SW480 (cell line): ENCODE measurements at places on chromosomes 6 and 20.

- no peak for DNase-seq
Measured at GRCh38 chr6:18047406-18047805, 60.0 kb upstream of the KIF13A start.

- peak; percentile 53 for DNase-seq
Measured at GRCh38 chr20:9359561-9360308, 154.7 kb upstream of the LAMP5 start.

- DNase-seq = no peak
Measured at GRCh38 chr6:168190646-168191443, 111.8 kb upstream of the FRMD1 start.

GRCh38 chr20:22383156-22383555 lies 201.2 kb downstream of the FOXA2 start:
- DNase-seq = no peak

DNA sequence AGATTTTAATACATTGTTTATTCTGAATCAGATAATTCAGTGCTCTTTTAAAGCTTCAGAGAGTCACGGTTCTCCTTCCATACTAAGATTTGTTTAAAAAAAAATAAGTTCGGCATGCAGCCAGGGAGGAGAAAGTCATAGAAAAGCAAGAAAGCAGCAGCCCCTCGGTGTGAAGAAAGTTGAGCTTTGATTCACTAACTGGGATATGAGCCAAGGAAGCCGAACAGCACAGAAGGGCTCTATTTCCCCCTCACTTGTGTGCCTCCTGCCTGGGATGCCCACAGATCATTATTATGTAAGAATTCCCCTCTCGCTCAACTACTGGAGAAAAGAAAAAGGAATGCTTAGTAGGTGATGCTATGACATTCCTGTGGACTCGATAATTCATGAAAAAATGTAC lies 69.3 kb upstream of the SYNJ2 start:
- no peak for DNase-seq

DNA sequence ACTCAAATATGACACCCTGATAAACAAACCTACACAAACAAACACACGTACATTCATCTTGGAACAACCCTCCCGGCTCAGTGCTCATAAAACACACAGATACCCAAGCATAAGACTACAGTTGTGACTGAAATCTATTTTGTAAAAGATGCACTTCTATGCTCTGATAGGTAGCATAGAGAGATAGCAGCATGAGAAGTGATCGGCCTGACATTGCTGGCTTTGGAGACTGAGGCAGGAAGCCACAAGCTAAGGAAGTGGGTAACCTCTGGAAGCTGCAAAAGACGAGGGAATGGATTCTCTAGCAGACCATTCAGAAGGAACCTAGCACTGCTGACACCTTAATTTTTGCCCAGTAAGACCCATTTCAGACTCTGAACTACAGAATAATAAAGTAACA lies 1.6 kb upstream of the RNF39 start:
- no peak for DNase-seq

GRCh38 chr6:12594530-12594893 lies 122.1 kb upstream of the PHACTR1 start:
- no peak for DNase-seq

GRCh38 chr20:37972256-37973058 lies 60.8 kb downstream of the TTI1 start:
- DNase-seq = no peak

GRCh38 chr20:57953638-57954037 lies 243.8 kb upstream of the PMEPA1 start:
- DNase-seq = no peak

GRCh38 chr6:9192405-9192909 lies 757.1 kb upstream of the SLC35B3 start:
- no peak for DNase-seq

DNA sequence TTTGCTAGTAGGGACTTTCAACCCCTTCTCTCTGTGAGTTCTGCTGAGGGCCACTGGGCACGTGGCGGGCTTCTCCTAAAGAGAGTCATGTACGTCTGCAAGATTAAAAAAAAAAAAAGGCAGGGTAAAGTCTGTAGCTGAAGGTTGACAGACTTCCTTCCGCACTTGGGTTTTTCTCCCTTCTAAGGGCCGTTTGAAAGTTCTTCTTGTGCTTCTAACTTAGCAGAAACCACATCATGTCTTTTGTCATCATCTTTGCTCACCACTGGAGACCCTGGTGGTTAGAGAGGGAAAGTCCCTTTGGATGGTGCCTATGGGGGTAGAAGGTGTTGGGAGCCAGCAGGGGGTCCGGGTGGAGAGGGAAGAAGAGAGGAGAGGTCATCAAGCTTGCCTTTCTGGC lies 31.4 kb downstream of the PRDM1 start:
- DNase-seq = no peak

DNA sequence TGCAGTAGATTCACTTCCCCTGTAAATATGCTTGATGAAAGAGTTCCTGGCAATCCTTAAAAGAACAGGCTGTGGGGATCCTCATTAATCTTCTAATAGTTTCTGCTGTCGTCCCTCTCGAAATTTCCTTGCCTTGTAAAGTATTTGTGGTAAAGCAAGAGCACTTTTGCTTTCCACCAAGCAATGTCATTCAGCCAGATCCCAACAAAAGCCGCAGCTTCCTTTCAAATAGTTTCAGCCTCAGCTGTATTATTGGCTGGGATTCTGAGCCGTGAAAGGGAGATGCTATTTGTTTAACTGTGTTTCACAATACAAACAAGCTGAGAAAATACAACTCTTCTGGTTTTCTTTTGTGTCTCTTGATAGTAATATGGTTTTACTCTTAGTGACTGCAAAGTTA lies 48.9 kb upstream of the EPHA7 start:
- no peak for DNase-seq

GRCh38 chr6:6678811-6679210 lies 90.3 kb downstream of the LY86 start:
- DNase-seq = peak; percentile 88

GRCh38 chr6:158907931-158908330 lies 88.8 kb upstream of the EZR start:
- DNase-seq = no peak

- no peak for DNase-seq
Measured at GRCh38 chr6:154611241-154611640, 100.8 kb upstream of the CNKSR3 start.

DNA sequence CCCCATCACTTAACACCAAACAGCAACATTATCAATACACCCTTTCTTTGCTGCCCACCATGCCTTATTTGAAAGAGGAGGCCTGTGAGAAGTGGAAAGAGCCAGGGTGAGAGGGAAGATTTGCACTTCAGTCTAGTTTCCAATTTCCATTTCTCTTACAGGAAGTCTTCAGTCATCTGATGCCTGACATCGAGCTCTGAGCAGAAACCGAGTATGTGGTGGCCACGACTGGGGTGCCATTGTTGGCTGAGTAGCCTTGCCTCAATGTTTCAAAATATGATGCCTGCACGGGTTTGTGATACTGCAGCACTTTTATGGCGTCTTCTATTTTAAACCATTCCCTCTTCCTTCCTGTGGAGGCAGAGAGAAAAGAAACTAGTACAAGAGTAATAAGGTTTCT lies 39.8 kb upstream of the SMIM29 start:
- no peak for DNase-seq

- no peak for DNase-seq
Measured at GRCh38 chr20:59135093-59135492, 28.5 kb upstream of the ZNF831 start.

- DNase-seq = no peak
Measured at GRCh38 chr20:36936341-36936740, 15.2 kb downstream of the SAMHD1 start.

- no peak for DNase-seq
Measured at GRCh38 chr20:5261763-5262162, 55.0 kb downstream of the PROKR2 start.

DNA sequence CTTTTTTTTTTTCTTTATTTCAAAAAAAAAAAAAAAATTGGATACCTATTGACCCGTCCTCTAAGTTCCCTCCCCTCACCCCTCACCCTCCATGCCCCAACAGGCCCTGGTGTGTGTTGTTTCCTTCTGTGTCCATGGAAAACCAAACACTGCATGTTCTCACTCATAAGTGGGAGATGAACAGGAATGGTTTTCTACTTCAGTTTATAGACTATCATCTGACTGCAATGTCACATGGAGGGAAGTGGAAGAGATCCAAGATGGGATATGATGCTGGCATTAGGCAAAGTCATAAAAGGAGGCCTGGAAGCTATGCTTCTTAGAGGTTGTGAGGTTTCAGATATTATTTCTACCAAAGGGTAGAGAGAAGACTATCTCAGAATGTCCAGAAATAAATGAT lies 237.5 kb downstream of the MAFB start:
- no peak for DNase-seq

GRCh38 chr6:88165844-88166492 lies at the start of gene CNR1:
Gene CNR1 (minus strand): TSS chr6:88166347. CDS start chr6:88145274, 21,073 bp downstream.
- DNase-seq = peak; percentile 62

GRCh38 chr6:147834084-147834776 lies 325.7 kb downstream of the SAMD5 start:
- no peak for DNase-seq

GRCh38 chr6:163738725-163739407 lies 324.3 kb downstream of the QKI start:
- DNase-seq = no peak

- DNase-seq = no peak
Measured at GRCh38 chr20:56352345-56353055, 6.3 kb upstream of the FAM210B start.

GRCh38 chr6:37943436-37944058 lies 124.0 kb downstream of the ZFAND3 start:
- DNase-seq = no peak

- no peak for DNase-seq
Measured at GRCh38 chr20:40218971-40219370, 470.1 kb downstream of the MAFB start.

DNA sequence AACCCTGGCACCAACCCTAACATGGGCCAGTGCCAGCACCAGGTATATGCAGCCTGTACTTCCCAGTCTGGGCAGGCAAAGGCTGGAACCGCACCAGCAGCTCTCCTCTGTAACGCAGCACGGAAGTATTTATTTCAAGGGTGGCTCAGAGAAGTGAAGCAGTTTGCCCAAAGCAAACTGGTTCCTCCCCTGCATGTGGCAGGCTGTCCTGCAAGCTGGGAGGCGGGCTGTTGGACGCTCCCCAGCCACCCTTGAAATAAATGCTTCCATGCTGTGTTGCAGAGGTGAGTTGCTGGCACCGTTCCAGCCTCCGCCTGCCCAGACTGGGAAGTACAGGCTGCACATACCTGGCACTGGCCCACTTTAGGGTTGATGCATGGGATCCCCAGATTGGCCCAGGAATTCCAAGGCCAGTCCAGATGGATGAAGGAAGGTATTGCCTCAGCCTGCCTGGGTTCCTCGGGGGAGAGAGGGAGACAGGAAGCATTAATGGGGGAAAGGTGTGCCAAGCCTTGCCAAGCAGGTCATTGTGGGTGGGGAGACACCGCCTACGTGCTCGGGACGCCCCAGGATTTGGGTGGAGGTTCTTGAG lies 49.8 kb downstream of the PPARD start:
- DNase-seq = no peak

GRCh38 chr20:10061641-10062040 lies 26.9 kb downstream of the ANKEF1 start:
- no peak for DNase-seq

GRCh38 chr20:11957911-11958310 lies 40.2 kb downstream of the BTBD3 start:
- DNase-seq = no peak

DNA sequence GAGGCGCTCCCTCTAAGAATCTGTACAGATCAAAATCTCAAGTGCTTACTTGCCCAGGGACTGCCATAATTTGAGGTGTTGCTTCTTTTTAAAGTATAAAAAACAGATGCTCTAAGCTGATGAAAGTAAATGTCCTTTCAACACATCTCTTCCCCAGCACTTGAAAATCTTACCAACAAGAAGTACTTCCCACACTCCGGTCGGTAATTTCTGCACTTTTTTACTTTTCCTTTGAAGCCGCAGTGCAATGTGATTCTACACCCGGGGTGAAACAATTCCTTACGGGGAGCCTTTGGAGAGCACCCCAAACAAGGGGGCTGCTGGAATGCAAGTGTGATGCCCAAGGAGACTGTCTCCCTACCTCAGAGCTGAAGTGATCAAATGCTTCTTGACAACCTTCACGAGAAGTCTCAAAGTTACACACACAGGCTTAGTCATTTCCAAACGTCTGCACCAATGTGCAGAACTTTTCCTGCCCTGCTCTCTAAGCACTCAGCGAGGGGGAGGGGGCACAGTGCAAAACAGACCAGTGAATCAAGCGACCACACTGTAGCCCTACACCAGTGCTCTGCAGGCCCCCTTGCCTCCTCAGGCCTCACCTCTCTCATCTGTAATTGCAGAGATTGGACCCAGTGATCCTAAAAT lies 56.7 kb downstream of the ATXN1 start:
- peak; percentile 29 for DNase-seq

DNA sequence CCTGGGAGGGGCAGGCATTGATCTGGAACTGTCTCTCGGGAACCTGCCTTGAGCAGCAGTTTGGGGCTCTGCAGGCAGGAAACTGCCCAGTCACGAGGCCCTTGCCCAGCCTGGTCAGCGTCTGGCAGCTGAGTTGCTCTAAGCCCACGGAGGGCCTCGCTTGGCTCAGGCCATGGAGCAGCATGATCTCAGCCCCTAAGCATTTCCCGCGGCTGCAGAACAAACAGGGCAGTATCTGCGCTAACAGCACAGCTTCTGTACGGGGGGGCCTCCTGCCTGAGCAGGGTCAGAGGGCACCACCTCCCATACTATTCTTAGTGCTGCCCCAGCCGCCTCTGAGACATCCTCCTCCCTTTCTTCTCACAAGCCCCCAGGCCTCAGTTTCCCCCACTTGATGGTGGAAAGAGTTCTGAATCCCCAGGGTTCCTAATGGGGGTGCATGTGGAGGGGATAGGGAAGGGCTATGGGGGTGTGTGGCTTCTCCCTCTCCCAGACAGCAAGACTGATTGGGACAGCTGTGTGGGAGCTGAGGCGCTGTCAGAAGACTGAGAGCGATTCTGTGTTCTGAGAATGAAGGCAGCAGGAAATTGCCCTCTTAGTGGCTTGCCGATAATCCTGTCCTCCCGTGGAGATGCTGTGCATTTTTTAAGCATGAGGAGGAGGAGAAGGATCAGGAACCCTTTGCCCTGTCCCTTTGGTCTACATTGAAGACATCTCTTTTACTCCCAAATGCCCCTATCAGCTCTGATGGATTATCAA lies 46.4 kb downstream of the MOCS1 start:
- no peak for DNase-seq

GRCh38 chr6:18515767-18516166 lies 128.6 kb downstream of the RNF144B start:
- DNase-seq = no peak

DNA sequence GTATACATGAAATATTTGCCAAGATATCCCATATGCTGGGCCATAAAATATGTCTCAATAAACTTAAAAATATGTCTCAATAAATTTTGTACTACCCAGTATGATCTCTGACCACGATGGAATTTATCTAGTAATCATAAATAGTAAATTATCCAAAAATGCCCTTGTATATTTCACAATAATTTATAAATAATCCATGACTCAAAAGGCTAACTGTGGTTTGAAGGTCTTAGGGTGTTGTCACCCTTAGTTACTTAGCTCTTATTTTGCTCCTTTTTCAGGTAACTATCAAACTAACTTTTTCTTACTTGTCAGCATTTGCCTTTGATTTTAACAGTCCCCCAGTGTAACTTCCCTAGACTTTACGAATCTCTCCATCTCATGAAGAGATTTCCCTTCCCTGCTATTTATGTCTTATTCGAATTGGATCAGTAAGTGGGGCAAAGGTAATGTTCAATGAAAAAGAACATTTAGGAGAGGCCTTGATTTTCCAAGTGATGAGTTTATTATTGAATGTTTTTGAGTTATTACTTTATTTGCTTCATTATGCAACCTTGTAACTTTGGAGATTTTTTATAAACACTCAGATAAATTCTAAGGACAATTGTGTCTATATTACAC lies 109.0 kb upstream of the THBS2 start:
- no peak for DNase-seq
